Stimulated activated CD8-positive, alpha-beta memory T cell treated with anti-CD3 and anti-CD28 coated beads, Interleukin-7, amount 100 ng/mL, for 24 hours (primary cell): ENCODE measurements at places on chromosomes 6 and 20.

DNA sequence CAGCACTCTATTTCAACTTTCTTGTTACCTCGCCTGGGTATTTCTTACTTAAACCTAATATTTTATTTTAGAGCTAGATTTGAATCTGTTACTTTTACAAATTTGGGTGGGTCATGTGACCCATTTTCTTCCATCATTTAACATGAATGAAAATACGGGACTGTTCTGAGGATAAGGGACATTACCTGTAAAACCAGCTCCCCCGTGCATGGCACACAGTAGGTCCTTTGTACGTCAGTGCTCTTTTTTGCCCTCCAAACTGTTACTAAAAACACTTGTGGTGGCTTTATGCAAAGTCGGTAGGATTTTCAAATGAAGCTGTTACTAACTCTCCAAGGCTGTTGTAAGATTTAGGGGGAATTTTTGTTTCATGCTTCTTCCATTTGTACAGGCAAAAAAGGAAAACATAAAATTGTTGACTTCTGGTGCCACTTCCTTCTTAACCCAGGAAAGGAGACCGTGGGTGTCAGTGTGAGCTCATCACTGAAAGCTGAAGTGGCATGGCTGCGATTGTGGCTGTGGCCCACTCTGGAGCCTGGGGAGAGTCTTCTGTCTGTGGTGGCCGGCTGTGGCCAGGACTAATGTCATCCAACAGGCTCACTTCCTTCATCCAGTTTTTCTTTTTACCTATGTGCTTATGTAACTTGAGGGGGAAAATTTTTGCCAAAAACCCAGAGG, 40.2 kb upstream of the PXDC1 start:
- DNase-seq: no peak

GRCh38 chr20:46134716-46135115, 16.6 kb downstream of the CD40 start:
- DNase-seq: no peak

- no peak for DNase-seq
Observed at GRCh38 chr20:32356622-32357374, 1.3 kb upstream of the ASXL1 start.

DNA sequence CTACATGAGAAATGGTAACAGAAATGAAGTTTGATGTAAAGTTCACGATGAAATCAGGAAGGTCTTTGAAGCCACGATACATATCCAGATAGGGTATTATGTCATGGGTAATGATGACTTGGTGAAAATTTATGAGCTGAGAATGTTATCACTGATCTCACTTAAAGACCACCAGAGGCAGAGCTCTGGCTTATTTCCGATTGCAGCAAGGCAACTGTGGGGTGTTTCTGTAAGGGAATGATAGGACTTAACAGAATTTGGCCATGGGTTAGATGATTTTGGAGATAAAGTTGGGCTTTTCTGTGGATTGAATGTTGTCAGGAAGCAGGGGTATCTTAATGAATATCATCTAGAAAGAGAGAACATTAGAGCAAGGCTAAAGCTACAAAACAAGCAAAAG, 508.4 kb downstream of the HDGFL1 start:
- DNase-seq: no peak

GRCh38 chr6:48233063-48233462, 122.1 kb upstream of the PTCHD4 start:
- DNase-seq: no peak

GRCh38 chr6:35725081-35725708, 11.6 kb upstream of the ARMC12 start:
- DNase-seq: no peak

- DNase-seq: no peak
Observed at GRCh38 chr20:63265891-63266515, 6.6 kb upstream of the ARFGAP1 start.

DNA sequence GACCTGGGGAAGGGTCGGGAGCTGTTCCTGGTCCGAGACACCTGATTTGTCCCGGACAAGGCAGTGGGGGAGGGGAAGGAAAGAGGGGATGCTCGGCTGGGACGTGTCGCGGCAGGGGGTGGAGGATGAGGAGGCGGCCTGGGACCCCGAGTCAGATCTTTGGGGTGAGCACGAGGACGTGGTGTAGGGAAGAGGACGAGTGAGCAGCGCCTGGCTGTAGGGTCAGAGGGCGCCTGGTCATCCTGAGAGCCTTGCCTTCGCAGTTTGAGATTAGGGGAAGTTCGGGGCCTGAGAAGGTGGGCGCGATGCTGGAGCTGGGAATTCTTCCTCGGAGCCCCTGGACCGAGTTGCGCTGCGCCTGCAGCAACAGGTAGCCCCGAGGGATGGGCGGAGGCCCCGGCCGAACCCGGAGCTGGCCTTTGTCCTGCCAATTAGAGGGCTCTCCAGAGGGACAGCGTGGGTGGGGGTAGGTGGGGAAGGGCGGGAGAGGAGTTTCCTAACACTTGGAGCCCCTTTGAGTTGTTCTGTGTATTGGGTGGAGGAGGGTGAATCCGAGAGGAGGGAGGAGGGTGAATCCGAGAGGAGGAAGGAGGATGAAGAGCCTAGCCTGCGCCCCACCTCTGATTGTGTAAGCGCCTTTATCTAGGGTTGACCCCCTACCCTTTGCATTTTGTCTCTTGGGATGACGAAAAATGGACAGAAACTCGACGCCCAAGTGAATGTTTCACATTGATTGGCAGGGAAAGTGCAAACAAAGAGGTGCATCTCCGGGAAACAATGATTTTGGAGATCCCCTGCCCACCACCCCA, 72.0 kb downstream of the SOX4 start:
- DNase-seq: no peak

GRCh38 chr6:168789699-168790098, 348.7 kb downstream of the SMOC2 start:
- DNase-seq: no peak

DNA sequence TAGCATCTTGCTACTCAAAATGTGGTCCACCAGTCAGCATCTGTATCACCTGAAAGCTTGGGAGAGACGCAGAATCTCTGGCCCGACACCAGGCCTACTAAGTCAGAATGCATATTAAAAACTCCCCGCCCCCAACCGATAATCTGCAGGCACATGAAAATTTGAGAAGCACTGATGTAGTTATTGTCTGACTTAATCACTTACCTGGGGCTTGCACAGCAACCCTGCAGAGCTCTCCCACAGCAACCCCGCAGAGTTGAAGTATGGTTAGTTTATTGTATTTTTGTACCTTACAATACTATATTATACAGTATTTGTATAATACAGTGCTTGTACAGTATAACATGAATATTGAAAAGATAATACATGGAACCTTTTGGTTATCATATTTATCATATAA, 53.7 kb downstream of the KLHL31 start:
- no peak for DNase-seq

DNA sequence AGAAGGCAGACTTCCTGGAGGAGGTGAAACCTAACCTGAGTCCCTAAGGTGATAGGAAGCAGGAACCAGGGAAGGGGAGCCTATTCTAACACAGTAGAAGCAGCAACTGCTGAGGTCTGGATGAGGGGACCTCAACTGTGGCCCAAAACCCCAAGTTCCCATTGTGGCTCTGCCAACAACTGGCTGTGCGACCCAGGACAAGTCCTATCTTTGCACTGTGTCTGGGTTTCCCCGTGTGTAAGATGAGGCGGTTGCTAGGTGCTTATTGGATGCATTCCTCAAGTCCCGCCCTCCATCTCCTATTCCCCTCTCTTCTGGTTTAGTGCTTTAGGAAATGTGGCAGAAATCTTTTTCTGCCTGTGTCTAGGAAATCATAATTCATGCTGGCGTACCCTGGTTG, 52.2 kb upstream of the TTPAL start:
- no peak for DNase-seq

DNA sequence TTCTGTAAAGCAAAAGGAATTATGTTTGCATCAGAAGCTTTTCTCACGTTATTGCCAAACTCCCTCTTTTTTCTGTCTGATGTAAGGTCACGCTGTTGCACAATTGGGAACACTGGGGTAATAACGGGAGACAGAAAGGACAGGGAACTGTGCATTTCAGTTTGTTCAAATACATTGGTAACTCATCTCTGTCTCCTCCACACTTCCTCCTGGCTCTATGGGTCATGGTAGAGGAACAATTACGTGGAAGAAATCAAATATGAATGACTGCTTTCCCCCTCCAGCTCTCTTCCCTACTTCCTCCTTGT, 132.2 kb upstream of the TNFAIP3 start:
- no peak for DNase-seq

DNA sequence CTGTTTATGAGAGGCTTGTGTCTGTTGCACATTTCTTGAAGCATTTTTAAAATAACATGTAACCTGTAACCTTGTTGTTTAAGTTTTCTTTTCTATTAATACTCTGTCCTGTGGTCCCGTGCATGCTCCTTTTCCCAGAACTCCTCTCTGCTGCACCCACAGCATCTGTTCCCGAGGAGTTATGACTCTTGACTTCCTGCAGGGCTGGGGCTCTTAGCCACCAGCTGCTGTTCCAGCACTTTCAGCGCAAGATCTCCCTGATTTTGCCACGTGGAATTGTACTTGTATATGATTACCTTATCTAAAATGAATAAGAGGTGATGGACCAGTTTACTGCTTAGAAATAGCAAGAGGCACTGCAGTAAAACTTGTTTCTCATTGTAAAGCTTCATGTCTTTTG, 150.6 kb downstream of the QKI start:
- no peak for DNase-seq

GRCh38 chr6:110180228-110181008, at the start of gene CDC40:
CDC40 (plus strand) TSS chr6:110180427; CDS start chr6:110180445, 18 bp downstream.
- peak; percentile 25 for DNase-seq

DNA sequence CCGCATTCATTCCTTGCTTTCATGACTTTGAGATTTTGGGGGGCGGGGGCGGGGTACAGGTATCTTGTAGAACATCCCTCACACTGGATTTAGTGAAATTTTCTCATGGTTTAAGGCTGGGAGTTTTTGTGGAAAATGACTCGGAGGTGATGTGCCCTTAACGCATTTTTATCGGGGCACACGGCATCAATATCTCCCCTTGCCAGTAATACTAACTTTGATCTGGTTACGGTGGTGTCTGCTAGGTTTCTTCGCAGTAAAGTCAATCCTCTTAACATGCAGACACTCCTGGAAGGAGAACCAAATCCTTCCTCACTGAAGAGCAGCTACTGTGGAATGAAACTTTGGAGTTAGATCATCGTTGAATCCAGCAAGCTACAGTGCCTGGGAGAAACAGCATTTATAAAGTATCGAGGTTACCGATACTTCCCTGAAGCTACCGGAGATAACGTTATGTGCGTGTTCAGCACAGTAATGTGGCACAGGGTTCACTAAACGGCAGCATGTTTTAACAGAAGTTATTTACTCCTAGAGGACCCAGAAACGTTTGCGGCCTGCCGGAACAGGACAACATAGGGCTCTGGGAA, 1.2 kb upstream of the DYNLRB1 start:
- DNase-seq: no peak

GRCh38 chr20:7257099-7257498, 489.6 kb downstream of the BMP2 start:
- no peak for DNase-seq

GRCh38 chr20:24465159-24465558, 4.3 kb upstream of the SYNDIG1 start:
- DNase-seq: no peak

DNA sequence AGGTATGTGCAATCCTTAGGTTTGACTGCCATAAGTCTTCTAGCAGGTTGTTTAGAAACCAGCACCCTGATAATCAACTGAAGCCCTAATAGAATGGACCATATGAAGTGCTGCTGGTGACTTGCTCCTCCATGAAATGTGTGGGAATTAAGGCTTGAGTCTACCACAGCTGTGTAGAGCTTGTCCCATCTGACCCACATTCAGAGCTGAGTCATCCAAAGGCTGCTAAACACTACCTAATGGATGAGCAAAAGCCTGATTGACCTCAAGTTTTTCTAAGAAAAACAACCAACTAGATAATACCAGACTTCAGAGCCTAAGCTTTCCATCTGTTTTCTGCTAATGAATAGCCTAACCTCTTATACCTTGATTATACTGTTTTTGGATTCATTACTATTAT, 120.3 kb upstream of the MOCS1 start:
- no peak for DNase-seq

GRCh38 chr6:7769702-7770101, 43.8 kb downstream of the BMP6 start:
- no peak for DNase-seq

DNA sequence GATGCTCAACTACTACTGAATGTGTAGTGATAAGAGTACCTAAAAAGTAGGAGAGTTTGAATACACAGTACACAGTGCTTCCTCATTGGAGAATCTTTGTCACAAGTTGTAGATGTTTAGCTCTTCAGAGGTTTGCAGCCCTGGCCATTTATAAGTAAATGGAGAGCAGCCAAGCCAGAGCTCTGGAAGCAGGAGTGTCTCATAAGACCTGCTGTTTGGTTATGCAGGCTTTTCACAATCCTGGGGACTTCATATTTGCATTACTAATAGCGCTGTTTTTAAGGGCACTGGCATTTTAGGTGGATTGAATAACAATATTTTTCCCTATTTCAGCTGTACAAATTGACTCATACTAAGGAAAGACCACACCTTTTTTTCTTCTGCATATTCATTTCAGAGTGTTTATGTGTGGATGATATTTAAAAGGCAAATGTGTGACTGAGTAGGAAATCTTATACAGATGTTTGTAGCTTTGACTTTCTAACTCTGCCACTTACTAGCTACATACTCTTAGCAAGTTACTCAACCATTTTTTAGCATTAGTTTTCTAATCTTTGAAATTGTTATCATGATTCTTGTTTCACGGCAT, 730.5 kb upstream of the MAP3K7 start:
- DNase-seq: no peak

GRCh38 chr6:167668019-167668753, 158.5 kb upstream of the AFDN start:
- no peak for DNase-seq

DNA sequence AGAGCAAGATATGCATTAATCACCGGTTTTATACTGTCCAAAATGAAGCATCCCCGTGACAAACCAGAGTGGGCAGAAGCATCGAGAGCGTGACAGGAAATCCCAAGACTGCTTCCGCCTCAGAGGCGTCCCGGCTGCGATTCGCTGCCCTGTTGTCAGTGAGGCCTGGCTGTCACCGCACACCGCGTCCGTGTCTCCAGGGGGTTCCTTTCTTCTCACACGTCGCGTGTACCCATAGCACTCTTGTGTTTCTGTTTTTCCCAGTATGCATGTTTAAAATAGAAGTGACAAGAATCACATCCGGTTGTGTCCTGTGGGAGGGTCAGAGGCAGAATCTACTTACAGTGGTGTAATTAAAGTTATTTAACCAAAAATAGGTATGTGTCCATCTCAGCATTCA, 8.3 kb upstream of the ADRM1 start:
- no peak for DNase-seq

DNA sequence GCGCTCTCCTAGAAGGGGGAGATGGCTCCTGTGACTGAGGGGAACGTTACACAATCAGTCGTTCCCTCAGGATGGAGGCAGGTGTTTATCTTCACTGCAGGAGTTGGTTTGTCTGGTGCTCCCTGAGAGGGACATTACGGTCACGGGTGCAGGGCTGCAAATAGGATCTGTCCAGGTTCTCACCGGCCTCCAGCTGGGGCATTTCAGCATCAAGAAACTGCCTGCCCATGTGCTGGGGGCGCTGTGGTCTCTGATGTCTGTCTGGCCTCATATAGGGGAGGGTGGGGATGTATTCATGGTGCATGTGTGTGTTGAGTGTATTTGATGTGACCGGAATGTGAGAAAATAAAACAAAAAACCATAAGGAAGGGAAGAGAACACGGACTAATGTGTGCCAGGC, 77.1 kb downstream of the TBC1D7 start:
- no peak for DNase-seq
